ENCODE measurements at places on chromosomes 16 and 17.

- H3K4me3 ChIP-seq, result no peak overlapping the region
- H3K27ac ChIP-seq, result no peak overlapping the region
- H3K27me3 ChIP-seq, result no peaks in the 10 kb centered on the region
- no peaks in the 10 kb centered on the region for H3K36me3 ChIP-seq
- no peak for DNase-seq
Measured at GRCh38 chr17:64439956-64440355, 9.0 kb upstream of the MILR1 start.

- H3K4me3 ChIP-seq, result no peak overlapping the region
- H3K27ac ChIP-seq, result peak overlapping the region; percentile 96
- H3K27me3 ChIP-seq, result no peaks in the 10 kb centered on the region
Measured at GRCh38 chr17:81385320-81386111, 9.7 kb upstream of the BAHCC1 start.

GRCh38 chr17:34163123-34163522, 92.0 kb upstream of the CCL2 start:
- no peak for DNase-seq
- H3K27me3 ChIP-seq, result no peaks in the 10 kb centered on the region
- H3K4me3 ChIP-seq, result no peak overlapping the region
- no peak overlapping the region for H3K27ac ChIP-seq
- no peaks in the 10 kb centered on the region for H3K4me1 ChIP-seq
- H3K36me3 ChIP-seq, result no peaks in the 10 kb centered on the region

DNA sequence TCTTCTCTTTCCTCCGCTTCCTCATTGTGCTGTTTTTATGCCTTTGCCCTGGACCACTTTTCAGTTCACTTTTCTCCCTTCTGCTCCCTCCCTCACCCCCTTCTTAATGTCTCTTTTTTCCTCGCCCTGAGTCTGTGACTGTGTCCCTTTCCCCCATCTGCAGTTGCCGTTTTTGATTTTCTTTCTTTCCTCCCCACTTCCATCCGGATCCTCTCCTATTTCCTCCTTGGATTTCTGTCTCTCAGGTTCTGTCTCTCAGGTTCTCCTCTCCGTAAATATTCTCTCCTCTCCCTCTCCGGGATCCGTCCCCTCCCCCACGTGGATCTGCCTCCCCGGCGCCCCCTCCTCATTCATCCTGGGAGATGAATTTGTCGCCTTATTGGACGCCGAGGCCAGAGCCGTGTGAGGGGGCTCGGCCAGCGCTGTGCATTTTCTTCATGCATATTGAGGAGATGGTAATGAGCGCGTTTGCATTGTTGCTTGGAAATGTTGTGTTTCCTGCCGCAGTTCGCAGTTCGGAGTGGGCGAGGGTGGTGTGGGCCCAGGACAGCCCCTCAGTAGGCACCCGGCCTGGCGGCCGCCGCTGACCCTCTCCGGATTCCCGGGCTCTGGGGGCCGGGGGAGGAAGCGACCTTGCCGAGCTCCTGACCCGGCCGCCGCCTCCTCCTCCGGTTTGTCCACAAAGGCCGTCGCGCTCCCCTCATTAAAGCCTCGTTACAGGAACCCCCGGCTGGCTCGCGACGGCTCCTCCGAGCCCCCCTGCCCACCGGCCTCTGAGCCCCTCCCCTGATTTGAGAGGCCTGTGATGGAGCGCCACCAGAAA, 4.5 kb upstream of the IRX3 start:
- H3K4me3 ChIP-seq, result no peak overlapping the region
- H3K4me1 ChIP-seq, result no peaks in the 10 kb centered on the region
- no peak for DNase-seq
- peaks cover 49% of the 10 kb centered on the region for H3K27me3 ChIP-seq
- no peaks in the 10 kb centered on the region for H3K36me3 ChIP-seq

DNA sequence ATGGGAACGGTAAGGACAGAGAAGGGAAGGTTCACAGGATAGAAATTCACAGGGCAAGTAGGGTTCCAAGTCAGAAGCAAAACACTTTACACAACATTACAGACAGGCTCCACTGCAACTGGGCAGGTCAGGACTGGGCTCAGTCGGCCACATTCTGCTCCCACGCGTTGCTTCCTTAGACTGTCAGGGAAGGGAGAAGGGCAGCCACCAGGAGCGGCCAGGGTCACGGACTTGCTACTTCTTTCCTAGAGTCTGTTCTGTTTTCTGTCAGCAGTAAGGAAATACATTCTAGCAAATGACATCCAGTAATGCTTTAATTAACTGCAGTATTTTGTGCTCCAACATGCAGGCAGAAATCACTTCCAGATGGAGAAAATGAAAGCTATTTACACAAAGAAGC, 160.3 kb upstream of the RPH3AL start:
- H3K4me1 ChIP-seq, result no peaks in the 10 kb centered on the region
- no peak overlapping the region for H3K4me3 ChIP-seq
- H3K36me3 ChIP-seq, result no peaks in the 10 kb centered on the region
- no peak for DNase-seq
- no peak overlapping the region for H3K27ac ChIP-seq

GRCh38 chr17:75386430-75386829, 19.0 kb downstream of the GRB2 start:
- no peak overlapping the region for H3K4me3 ChIP-seq
- DNase-seq, result no peak
- H3K27me3 ChIP-seq, result no peaks in the 10 kb centered on the region
- peaks cover 10% of the 10 kb centered on the region for H3K4me1 ChIP-seq

- peak overlapping the region; percentile 50 for H3K27ac ChIP-seq
- no peaks in the 10 kb centered on the region for H3K4me1 ChIP-seq
- H3K27me3 ChIP-seq, result no peaks in the 10 kb centered on the region
- peaks cover 8% of the 10 kb centered on the region for H3K36me3 ChIP-seq
Measured at GRCh38 chr17:80254396-80255251, 6.0 kb upstream of the RNF213 start.

DNA sequence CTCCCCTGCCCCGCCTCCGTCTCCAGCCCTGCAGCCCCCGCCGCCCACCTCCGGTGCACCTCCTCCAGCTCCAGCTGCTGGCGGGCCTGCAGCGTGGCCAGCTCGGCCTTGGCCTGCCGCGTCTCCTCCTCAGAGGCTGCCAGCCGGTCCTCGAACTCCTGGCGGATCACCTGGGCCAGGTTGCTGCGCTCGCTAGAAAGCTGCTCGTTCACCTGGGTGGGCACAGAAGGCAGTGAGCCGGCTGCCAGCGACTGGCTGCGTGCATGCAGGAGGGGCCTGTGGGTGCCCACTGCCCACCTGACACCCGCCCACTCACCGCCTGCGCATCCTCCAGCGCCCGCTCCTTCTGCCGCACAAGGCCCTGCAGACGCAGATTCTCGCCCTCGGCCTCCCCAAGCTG, 24.6 kb upstream of the AATK start:
- no peak overlapping the region for H3K27ac ChIP-seq
- no peak overlapping the region for H3K4me3 ChIP-seq
- no peaks in the 10 kb centered on the region for H3K4me1 ChIP-seq
- no peaks in the 10 kb centered on the region for H3K27me3 ChIP-seq
- no peak for DNase-seq
- no peaks in the 10 kb centered on the region for H3K36me3 ChIP-seq

- no peak overlapping the region for H3K27ac ChIP-seq
- H3K36me3 ChIP-seq, result no peaks in the 10 kb centered on the region
- no peaks in the 10 kb centered on the region for H3K4me1 ChIP-seq
- DNase-seq, result peak; percentile 74
- no peak overlapping the region for H3K4me3 ChIP-seq
- no peaks in the 10 kb centered on the region for H3K27me3 ChIP-seq
Measured at GRCh38 chr16:52535076-52535475, 11.9 kb downstream of the TOX3 start.

- no peak overlapping the region for H3K4me3 ChIP-seq
- no peaks in the 10 kb centered on the region for H3K36me3 ChIP-seq
- no peak for DNase-seq
- H3K4me1 ChIP-seq, result no peaks in the 10 kb centered on the region
- H3K27ac ChIP-seq, result no peak overlapping the region
Measured at GRCh38 chr17:66938656-66939055, 25.9 kb upstream of the CACNG4 start.

Data from Peyer's patch (tissue), 4 donors.